ENCODE measurements at places on chromosomes 13 and 19. TPM values are rescaled to one million over a fixed set of nuclear protein-coding genes. Genes with fewer than 3 reads are reported as not detected.

GRCh38 chr13:37100731-37101130 lies 4.7 kb downstream of the CSNK1A1L start:
- no peak for DNase-seq

Gene C19orf18
- 0.97 TPM for polyA plus RNA-seq

Gene PMIS2
- not detected for polyA plus RNA-seq

GRCh38 chr13:41465241-41465847 lies 8.0 kb downstream of the RGCC start:
- DNase-seq, result no peak

Gene CGB2
- not detected for polyA plus RNA-seq

Gene EHD2
- polyA plus RNA-seq, result 42.0 TPM

DNA sequence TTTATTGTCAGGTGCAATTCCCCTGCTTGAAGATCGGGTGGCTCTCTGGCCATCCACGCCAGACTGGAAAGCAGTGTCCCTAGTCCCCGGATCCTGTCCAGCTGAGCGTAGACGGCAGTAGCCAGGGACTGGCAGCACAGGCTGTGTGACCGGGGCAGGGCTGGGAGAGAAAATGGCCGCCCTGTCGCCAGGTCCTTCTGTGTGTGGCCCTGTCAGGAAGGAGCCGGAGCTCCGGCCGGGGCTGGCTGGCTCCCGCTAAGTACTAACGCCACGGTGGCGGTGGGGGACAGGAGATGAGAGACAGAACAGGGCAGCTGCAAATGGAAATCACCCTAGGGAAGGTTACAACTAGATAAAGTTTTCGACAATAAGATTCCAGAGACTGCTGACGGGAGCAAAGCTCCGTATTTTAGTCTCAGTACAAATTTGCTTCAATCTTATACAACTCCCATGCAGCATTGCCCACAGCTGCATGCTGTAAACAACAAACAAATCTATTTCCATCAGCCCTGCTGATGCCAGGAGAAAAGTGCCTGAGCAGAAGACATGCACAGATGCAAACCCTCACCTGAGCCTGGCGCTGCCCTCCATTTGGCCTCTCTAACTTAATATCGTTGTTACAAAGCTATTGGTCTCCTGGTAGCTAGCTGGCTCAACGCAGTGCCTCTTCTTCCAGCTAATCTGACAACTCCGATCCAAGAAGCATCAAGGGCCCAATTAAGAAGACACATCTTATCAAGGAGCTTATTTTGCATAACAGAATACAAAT lies 253.0 kb downstream of the TSHZ3 start:
- DNase-seq, result no peak

- no peak for DNase-seq
These were observed 762 bp downstream of the KANK3 start for GRCh38 chr19:8342316-8342683.

GRCh38 chr19:18776288-18776594 lies 14.9 kb downstream of the COMP start:
- DNase-seq, result no peak

- DNase-seq, result peak; percentile 37
These were observed 35.1 kb upstream of the ZNF808 start for GRCh38 chr19:52492201-52492993.

GRCh38 chr13:48749144-48749543 lies 95.4 kb downstream of the CYSLTR2 start:
- DNase-seq, result no peak

Gene CALR
- 860 TPM for polyA plus RNA-seq
